ENCODE measurements at places on chromosomes 1 and 21. TPM values are rescaled to one million over a fixed set of nuclear protein-coding genes. Genes with fewer than 3 reads are reported as not detected.

DNA sequence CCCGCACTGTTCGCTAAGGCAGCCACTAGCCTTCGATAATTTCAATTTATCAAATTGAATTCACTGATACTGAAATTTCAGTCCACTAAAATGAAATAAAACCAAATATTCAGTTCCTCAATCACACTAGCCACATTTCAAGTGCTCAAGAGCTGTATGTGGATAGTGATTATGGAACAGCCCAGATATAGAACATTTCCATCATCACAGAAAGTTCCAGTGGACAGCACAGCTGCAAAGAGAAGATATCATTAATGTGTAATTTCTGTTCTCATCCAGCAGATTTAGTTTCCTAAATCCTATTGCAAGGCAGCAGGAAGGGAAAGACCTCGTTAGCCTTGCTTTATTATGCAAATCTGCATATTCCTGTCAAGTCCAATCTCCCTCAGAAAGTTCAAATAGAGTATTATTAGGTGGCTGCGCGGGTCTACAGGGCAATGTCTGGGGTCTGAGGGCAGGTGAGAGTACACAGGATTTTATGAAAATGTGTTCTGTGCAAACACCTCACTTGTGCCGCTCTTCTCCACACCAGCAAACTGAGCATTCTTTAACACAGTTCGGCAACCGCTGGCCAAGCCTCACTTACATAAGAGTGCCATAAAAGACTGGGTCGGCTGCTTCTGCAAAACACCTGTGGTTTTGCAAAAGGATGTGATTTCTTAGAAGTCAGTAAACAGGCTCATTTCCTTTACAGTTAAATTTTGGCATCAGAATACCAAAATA is 22.4 kb downstream of the CAPZB start:
- peak; percentile 70 for DNase-seq

GRCh38 chr1:229070168-229070567 is 200.7 kb upstream of the RAB4A start:
- no peak for DNase-seq

- no peak for DNase-seq
Observed at GRCh38 chr1:209485167-209485566, 98.3 kb upstream of the CAMK1G start.

DNA sequence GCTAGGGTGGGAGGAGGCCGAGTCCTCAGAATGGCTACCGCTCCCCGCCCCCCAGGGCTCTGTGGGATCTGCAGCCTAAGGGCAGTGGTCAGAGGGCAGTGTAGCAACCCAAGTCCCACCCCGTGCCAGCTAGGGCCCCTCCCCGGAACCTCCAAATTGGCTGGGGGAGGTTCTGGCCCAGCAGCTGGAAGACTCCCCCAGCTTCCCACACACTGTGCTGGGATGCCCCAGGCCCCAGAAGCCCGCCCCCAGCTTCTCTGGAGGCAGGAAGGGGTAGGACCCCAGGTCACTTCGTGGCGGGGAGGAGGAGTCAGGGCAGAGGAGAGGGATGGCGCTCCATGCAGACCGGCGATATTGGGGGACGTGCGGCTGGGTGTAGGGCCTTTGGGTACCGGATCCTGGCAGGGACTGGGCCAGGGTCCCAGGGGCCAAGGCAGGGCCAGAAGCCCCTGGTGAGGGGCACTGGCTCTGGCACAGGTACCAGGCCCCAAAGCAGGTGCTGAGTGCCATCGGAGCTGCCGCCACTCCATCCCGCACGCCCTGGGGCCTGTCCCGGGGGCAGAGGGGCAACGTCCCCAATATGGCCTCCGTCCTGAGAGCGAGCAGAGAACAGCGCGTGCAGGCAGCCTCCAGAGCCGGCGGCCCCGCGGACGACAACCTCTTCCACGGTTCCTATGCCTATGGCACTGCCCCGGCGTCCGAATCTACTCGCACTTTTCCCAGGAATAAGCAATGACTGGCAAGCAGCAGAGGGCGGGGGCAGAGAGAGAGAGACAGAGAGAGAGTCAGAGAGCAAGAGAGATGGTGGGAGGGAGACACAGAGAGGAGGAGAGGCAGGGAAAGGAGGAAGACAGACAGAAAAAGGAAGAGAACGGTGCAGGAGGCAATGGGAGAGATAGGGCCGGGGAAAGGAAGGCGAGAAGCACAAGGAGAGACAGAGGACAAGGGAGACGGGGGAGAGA is 65.7 kb downstream of the RAP1GAP start:
- no peak for DNase-seq

The S100A7 gene
- total RNA-seq: not detected

The RUSC1 gene
- 25.4 TPM for total RNA-seq

The EPS8L3 gene
- total RNA-seq: not detected

The NRAS gene
- 51.7 TPM for total RNA-seq
